ENCODE measurements at places on chromosomes 13 and 19.

DNA sequence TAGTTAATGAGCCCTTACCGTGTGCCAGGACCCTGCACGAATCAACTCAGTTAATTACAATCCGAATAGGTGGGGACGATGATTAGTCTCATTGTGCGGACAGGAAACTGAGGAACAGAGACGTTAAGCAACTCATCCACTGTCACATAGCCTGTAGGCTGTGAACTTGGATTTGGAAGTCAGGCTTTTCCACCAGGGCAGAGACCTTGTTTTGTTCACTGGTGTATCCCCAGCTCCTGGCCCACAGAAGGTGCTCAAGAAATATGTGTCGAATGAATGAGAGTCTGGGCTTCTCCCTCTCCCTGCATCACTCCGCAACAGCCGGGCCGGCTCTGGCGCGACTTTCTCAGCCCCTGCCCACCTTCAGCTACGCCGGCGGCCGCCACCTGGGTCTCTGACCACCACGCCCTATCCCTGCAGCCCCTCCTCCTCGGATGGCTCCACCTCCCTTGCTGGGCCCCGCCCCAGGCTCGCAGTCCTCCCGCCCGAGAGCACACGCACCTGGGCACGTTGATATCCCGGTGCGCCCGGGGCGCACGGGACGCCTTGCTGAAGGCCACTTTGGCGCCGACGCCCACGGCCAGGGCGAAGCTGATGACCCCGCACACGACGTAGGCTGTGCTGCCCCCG is 1.3 kb downstream of the SHISA7 start:
- no peak for DNase-seq

DNA sequence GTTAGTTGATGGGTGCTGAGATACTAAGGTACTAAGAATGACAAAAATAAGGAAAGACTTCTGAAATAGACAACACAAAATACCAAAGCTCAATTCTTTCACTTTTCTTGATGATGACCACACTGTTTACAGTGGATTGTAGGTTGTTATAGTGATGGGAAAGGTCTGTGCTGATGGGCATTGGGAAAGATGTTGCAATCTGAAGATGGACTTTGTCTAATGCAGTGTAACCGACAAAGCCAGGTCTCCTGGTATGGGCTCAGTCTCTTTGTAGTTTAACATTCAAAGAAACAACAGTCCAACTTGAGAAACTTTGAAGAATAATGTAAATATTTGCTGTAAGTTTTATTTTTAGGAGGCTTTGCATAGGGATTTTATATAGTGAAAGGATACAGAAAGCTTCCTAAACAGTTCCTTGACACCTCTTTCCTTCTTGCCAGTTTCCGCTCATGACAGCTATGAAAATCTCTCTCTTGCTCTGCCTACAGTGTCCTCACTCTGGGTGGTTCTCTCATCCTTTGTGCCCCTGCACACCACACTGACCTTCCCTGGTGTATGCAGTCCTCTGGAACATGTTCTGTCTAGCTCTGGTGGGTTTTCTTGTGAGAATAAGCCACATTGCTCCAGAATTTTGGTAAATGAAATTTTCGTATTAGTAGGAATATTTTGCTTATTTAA is 172.2 kb downstream of the KCNRG start:
- DNase-seq = no peak

- DNase-seq = no peak
These were observed 524.7 kb downstream of the GPC5 start for GRCh38 chr13:91922969-91923592.

GRCh38 chr19:29806098-29806866 is 5.5 kb upstream of the CCNE1 start:
- peak; percentile 66 for DNase-seq

DNA sequence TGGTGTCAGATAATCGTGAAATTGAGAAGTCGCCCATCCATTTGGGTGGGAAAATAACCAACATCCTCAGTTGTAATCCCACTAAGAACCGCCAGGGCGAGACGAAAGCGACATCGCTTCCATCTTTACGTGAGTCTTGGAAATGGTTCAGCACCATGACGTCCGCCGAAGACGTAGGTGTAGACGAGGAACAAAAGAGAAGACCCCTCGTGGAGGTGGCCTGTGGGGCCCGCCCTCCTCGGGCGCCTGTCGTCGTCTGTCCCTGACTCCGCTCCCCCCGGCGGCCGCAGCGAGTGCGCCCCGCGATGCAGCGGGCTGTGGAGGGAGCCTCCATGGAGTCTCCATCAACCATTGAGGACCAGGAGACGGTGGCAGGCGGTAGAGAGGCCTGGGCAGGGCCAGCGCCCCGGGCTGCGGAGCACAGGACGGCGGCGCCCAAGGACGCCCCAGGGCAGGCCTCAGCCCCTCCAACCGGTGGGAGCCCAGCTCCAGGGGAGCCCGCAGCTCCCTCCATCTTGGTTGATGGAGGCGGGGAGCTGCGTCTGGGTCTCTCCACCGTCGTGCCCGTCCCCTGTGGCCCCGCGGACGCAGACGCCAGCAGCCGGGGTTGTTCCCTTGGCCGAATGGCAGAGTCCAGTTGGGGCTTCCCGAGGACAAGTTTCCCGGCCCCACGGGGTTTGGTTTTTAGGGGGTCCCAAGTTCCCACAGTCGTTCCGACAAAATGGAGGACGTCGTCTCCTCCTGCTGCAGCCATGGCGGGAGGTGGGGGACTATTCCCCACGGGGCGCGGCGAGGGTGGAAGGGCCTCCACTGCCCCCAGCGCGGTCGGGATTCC is 990 bp upstream of the ZMYM2 start:
- peak; percentile 86 for DNase-seq

DNA sequence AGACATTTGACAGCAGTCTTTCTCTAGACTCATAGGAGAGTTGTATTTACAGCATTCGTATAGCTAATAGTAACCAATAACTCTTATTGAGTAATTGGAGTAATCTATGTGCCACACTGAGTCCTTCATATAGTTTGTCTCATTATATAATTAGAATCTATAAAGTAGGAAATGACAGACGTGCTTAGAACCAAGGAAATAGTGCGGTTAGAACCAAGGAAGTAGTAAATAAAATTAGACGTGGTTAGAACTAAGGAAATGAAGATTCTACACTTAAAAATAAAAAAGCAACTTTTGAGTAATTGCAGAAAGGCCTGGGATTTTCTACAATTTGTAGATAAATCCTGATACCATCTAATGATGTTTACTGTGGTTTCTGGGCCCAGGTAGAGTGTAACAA is 107.8 kb upstream of the TNFSF11 start:
- no peak for DNase-seq

DNA sequence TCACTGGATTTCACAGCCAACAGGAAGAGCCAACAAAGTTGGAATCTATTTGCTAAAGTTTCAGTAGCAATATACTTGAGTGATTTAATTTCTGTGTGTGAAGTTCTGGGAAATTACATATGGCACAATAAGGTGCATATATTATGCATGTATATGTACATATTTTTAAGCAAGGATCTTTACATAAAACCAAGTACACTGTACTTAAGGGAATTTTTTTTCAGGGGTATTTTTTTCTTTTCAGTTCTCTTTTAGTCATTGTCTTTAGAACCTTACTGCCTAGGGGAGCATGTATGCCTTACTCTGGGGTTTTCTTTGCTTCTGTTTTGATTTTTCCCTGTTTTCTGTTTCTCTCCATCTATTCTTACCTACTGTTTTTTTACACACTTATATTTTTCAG is 7.4 kb downstream of the RAP2A start:
- no peak for DNase-seq

- DNase-seq = no peak
These were observed 25.9 kb upstream of the NANOS2 start for GRCh38 chr19:45940515-45940805.

DNA sequence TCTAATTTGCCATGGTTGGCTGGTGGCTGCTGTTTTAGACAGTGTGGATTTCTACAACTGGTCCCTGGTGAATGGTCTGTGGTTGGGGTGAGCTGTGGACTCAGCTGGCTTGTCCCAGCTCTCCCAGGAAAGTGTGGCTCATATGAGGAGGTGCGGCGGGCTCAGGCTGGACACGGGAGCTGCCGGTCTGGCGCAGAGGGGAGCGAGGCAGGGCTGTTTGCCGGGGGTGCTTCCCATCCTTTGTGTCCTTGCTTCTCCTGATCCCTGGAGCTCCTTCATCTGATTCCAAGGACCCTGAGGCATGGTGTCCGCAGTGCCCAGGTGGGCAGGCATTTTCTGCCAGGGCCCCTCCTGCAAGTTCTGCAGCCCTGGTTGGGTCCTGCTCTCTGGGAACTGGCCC is 104.9 kb downstream of the TEX29 start:
- DNase-seq = no peak

GRCh38 chr19:55325172-55325571 is at the start of gene TMEM150B:
Gene TMEM150B (minus strand): TSS chr19:55325341. CDS start chr19:55321036, 4,305 bp downstream.
- no peak for DNase-seq

GRCh38 chr19:34480971-34481841 is at the start of gene WTIP:
Gene WTIP (plus strand): TSS chr19:34481758. CDS start chr19:34481975, 217 bp downstream.
- DNase-seq = peak; percentile 82

DNA sequence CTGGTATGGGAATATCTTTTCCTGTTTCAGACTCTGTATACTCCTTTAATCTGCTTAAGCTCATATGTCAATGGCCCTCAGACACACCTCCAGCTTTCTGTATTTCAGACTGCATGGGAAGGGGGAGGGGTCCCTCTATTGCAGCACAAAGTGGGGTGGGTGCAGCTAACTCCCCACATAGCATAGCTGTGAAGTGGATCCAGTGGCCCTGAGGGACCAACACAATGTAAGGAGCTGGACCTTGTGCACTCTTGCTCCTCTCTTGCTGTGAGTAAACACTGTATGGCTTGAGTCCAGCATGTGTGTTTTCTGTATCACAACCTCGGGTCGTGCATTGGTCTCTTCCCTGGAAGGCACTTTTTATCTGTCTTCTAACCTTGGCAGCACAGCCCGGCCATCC is 669.9 kb downstream of the PCDH9 start:
- DNase-seq = no peak

- no peak for DNase-seq
These were observed 31.0 kb upstream of the SPRY2 start for GRCh38 chr13:80371840-80372509.

- DNase-seq = peak; percentile 40
These were observed 10.0 kb downstream of the CAMSAP3 start for GRCh38 chr19:7605490-7606222.

DNA sequence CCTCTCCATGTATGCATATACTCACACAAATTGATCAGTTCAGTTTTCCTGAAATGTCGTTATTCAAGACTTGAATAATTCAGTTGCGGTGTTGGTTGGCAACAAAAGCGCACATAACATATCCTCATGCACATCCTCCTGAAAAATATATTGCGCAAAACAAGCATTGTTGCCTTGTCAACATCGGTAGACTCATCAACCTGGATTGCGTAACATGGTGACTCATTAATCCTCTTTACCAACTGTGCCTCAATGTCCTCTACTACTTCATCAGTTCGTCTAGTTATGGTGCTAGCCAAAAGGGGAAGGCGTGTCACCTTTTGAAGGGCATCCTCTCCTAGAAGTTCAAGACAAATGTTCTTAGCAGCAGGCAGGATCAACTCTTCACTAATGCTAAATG is 357.7 kb downstream of the LMO7 start:
- DNase-seq = peak; percentile 47

DNA sequence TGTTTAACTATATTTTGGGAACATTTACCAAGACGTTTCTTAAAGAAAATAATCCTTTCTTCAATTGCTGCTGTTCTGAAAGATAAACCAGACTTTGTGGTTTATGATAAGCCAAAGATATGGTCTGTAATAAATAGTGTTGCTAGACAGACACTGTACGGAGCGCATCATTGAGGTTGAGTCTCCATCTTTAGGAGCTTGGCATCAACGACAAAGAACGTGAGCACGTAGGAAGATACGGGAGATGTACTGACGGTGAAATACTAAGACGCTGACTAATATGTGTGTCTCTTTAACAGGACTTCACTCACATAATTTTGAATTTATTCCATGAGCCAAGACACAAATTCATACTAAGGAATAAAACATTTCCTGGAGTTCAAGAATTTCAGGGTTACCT is 16.2 kb downstream of the TEX29 start:
- DNase-seq = peak; percentile 45

- peak; percentile 89 for DNase-seq
These were observed 178.2 kb downstream of the NDFIP2 start for GRCh38 chr13:79659121-79659521.

DNA sequence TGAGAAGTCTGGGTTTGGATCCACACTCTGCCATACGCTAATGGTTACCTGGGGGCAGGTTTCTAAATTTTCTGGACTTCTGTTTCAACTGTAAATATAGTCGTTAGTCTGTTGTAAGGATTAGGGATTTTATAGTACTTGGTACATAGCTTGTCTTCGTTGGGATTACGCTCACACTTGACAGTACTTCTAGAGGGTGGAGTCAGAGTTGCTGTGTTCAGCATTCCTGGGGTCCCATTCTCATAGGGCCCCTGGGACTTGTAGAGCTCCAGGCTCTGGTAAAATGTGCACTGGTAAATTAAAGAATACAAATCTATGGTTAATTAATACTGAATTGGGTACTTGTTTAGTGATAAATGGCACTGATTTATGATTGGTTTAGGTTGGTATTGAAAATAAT is 45.2 kb downstream of the TPP2 start:
- DNase-seq = no peak

- no peak for DNase-seq
These were observed 125.7 kb downstream of the ZNF675 start for GRCh38 chr19:23561341-23561740.

DNA sequence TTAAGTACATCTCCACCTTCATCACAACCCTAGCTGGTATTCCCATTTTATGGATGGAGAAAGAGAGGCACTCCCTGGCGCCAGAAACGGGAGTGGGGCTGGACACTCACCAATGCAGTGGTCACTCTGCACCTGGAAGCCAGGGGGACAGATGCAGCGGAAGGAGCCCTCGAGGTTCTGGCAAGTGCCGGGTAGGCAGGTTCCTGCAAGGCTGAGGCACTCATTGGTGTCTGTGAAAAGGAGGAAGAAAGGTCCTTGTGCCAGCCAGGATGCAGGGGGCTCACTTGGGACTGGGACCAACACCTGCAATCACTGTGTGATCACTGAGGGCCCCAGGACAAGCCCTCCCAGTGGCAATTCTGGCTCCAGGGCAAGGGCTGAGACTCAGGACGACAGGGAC is 41.8 kb downstream of the CCL25 start:
- DNase-seq = no peak

DNA sequence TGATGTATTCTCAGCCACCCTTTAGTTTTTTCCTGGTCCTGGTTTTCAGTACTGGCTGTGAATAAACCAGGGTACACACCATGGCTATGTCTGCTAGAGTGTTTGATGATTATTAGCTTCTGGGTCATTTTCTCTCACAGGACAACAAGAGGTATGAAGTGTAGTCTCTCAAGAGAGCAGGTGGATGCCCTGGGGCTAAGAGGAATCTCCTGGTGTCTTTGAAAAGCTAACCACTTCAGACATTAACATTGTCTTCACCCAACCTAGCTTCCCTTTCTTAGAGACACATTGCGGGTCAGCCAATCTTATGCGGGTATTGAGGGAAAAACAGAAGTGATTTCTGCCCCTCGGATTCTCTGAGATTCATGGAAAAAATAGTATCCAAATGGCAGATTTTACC is 1.6 kb downstream of the ZNF730 start:
- DNase-seq = no peak

- peak; percentile 66 for DNase-seq
These were observed 44.2 kb downstream of the TBC1D4 start for GRCh38 chr13:75437582-75438318.
